Sigmoid colon (tissue), 7 donors: ENCODE measurements at places on chromosomes 16 and 17.

DNA sequence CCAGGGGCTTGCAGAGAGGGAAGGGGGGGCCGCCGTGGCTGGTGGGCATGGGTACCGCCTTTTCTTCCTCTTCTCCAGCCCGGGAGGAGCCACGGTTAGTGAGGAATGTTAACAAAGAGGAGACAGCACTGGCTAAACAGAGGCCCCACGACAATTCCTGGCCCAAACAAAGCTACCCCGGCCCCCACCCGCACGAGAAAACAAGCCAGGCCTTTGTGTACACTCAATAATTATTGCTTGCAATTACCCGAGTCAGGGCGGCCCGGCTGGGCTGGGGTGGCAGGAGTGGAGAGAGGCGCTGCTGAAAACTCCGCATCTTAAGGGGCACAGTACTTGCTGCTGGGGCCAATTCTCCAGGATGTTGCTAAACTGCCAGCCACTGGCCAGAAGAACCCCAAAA is 56.4 kb downstream of the IRX5 start:
- DNase-seq, result no peak

GRCh38 chr17:82277851-82278250 is 4.4 kb upstream of the CSNK1D start:
- no peak for DNase-seq

GRCh38 chr17:51699303-51699702 is 439.0 kb downstream of the UTP18 start:
- no peak for DNase-seq

DNA sequence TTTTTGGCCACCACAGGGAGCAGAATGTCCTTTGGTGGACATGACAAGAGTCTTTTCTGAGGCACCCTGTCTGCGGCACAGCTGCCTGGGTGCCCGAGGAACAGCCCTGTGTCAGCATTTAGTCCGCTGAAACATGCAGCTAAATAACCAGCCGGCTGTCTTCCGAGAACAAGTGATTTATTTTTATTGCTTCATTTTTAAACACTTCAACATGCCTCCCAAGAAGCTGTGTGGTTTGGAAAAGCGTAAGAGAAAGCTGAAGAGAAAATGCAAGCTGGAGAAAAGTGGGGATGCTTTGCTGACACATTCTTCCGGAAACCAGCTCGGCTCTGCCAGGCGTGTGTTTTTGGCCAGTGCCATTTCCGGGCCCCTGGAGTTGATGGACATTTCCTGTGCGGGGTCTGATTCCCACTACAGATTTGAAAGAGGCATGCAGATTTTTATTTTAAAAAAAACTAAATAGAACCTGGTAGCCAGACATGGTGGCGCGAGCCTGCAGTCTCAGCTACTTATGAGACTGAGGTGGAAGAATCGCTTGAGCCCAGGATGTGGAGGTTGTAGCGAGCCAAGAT is 94.7 kb downstream of the SEC14L1 start:
- DNase-seq, result no peak

DNA sequence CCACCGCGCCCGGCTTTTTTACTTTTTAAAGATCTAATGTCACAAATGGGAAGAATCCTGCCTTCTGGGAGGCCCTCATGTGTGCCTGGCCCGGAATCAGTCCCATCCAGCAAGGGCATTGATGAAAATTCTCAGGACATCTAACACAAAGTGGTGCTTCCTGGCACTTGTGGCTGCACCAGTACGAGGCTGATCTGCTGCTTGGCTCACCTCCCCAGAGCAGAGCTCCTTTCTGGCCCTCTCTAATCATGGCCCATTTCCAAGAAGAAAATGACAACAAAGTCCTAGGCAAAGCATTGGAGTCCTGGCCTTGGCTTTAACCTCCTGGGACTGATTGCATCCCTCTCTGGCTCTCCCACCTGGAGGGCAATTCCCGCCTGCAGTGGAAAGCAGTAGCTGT is 50.7 kb upstream of the SIAH1 start:
- DNase-seq, result no peak

- DNase-seq, result peak; percentile 71
These were observed 729 bp downstream of the ADORA2B start for GRCh38 chr17:15945527-15946191.

- DNase-seq, result no peak
These were observed 21.7 kb downstream of the HEATR9 start for GRCh38 chr17:35847006-35847405.

GRCh38 chr17:44502598-44503146 is 534 bp downstream of the GPATCH8 start:
- peak; percentile 66 for DNase-seq

- no peak for DNase-seq
These were observed 15.1 kb downstream of the BAIAP2 start for GRCh38 chr17:81049973-81050551.
